ENCODE measurements at places on chromosomes 2 and 18. TPM values are rescaled to one million over a fixed set of nuclear protein-coding genes. Genes with fewer than 3 reads are reported as not detected.

DNA sequence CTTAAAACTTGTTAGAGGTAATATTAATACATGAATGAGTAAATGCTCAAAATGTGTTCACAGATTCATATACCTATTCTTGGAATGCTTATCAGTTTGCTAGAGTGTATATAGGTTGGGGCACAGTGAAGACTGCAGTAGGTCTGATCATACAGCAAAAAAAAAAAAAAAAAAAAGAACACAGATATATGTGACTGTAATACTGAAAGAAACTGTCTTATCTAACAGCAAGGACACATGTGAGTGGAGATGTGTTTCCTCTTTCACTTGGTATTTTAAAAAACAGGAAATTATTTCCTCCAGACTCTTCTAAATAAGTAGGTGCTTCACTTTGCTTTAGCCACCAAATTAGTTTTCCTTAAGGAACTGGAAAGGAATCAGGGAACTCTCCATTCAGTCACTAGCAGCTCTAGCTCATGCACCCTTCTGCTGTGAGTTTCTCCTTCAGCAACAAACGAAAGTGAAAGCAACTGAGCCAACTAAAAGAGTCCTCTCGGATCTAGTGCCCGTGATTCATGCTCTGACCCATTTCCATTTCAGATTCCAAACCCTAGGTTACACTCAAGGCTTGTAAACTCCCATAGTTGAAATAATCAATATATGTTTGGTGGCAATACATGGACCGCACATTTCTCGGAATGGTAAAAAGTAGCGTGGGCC, 98.5 kb downstream of the DSEL start:
- no peaks in the 10 kb centered on the region for H3K36me3 ChIP-seq
- H3K27me3 ChIP-seq: no peaks in the 10 kb centered on the region
- H3K4me3 ChIP-seq: peak overlapping the region; percentile 80
- H3K27ac ChIP-seq: peak overlapping the region; percentile 32
- H3K4me1 ChIP-seq: peaks cover 29% of the 10 kb centered on the region

DNA sequence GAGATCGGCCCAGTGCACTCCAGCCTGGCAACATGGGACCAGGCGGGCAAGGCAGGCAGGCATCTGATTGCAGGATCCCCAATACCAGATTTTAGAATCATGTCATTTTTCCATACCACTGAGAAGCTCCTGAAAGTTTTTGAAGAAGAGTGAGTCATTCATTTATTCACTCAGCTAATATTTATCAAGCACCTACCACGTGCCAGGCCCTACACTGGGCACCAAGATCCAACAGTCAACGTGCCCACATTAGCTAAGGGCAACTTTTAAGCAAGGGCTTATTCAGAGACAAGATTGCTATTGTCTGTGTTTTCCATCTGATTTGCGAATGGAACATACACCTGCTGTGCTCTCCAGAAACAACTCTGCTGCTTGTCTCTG, 126.8 kb upstream of the LGALSL start:
- peaks cover 19% of the 10 kb centered on the region for H3K4me1 ChIP-seq
- H3K4me3 ChIP-seq: no peak overlapping the region
- H3K27ac ChIP-seq: no peak overlapping the region
- no peaks in the 10 kb centered on the region for H3K36me3 ChIP-seq
- DNase-seq: no peak
- peaks cover 23% of the 10 kb centered on the region for H3K27me3 ChIP-seq

GRCh38 chr2:126799301-126799700, 99.4 kb upstream of the TEX51 start:
- no peak overlapping the region for H3K4me3 ChIP-seq
- peaks cover 10% of the 10 kb centered on the region for H3K27me3 ChIP-seq
- DNase-seq: no peak
- no peaks in the 10 kb centered on the region for H3K36me3 ChIP-seq
- H3K27ac ChIP-seq: no peak overlapping the region
- no peaks in the 10 kb centered on the region for H3K4me1 ChIP-seq

- no peak within 1 kb of the TSS for H3K4me3 ChIP-seq
- DNase-seq: no peak
- H3K36me3 ChIP-seq: no peaks in the 10 kb centered on the region
- peaks cover 24% of the 10 kb centered on the region for H3K4me1 ChIP-seq
Observed at GRCh38 chr2:218166791-218167190, at the start of gene CXCR1. TSS of gene CXCR1 (minus strand) at chr2:218166962. CDS start at chr2:218165211, 1,751 bp downstream.

GRCh38 chr2:159109517-159109916, 141.1 kb downstream of the TANC1 start:
- H3K27me3 ChIP-seq: no peaks in the 10 kb centered on the region
- peaks cover 36% of the 10 kb centered on the region for H3K4me1 ChIP-seq
- no peak for DNase-seq
- no peak overlapping the region for H3K4me3 ChIP-seq
- H3K36me3 ChIP-seq: peaks cover 20% of the 10 kb centered on the region
- H3K27ac ChIP-seq: no peak overlapping the region

- no peak overlapping the region for H3K4me3 ChIP-seq
- 0 out of 2 replicates have a peak, but pooled peaks cover 6% of the 10 kb centered on the region for H3K4me1 ChIP-seq
- H3K27ac ChIP-seq: no peak overlapping the region
- no peak for DNase-seq
Observed at GRCh38 chr2:150247481-150247880, 240.0 kb downstream of the RND3 start.

DNA sequence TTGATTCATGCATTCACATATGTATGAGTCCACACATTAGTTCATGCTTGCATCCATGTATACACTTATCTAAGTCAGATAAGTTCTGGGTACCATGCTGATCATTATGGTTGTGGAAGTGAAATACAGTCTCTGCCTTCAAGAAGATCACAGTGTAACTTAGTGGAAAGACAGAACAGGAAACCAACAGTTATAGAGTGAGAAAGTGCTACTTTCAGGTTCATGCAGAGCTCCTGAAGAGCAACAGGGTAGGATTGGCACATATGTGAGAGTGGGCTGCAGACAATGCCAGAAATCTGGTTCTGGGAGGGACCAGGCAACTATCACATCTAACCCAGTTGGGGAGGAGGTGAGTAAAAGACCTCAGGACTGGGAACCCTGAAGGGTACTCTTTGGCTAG, 35.4 kb upstream of the PGAP1 start:
- no peak overlapping the region for H3K27ac ChIP-seq
- H3K4me3 ChIP-seq: no peak overlapping the region
- H3K4me1 ChIP-seq: peaks cover 13% of the 10 kb centered on the region
- H3K36me3 ChIP-seq: no peaks in the 10 kb centered on the region
- no peak for DNase-seq

DNA sequence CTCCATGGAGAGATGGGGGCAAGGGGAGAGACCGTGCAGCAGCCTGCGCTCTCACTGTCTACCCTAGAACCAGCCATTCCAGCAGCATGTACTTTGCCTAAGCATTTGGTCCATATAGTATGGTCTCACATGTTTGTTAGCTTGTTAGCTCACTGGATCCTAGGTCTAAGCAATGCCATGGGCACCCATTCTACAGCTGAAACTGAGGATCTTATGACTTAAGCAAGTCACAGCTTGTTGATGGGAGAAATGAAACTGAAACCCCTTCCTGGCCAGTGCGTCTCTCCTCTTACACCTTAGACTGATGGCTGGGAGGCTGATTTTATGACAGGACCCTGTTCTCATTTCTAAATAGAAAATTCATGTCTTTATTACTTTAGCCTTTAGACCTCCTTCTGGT, 90.1 kb downstream of the EPAS1 start:
- H3K4me1 ChIP-seq: no peaks in the 10 kb centered on the region
- peaks cover 10% of the 10 kb centered on the region for H3K36me3 ChIP-seq
- H3K27me3 ChIP-seq: peaks cover 2% of the 10 kb centered on the region
- H3K27ac ChIP-seq: no peak overlapping the region
- H3K4me3 ChIP-seq: no peak overlapping the region
- DNase-seq: no peak

DNA sequence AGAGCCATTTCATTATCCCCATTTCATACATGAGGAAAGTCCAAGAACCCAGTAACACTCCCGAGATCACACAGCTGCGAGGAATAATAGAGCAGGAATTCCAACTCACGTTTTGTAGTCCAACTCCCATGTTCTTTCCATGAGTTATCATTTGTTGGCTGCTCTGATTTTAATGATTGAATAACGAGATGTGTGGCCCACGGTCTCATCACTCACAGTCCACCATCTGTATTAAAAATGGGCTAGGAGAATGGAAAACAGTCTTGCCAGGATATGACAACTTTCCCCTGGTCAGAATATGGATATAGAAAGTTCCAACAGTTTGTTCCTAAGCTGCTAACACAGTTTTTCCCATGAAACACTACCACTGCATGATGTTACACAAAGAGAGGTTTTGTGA, 147.5 kb downstream of the METTL4 start:
- H3K27ac ChIP-seq: no peak overlapping the region
- no peak overlapping the region for H3K4me3 ChIP-seq
- DNase-seq: no peak
- no peaks in the 10 kb centered on the region for H3K36me3 ChIP-seq
- H3K4me1 ChIP-seq: peaks cover 52% of the 10 kb centered on the region
- no peaks in the 10 kb centered on the region for H3K27me3 ChIP-seq

DNA sequence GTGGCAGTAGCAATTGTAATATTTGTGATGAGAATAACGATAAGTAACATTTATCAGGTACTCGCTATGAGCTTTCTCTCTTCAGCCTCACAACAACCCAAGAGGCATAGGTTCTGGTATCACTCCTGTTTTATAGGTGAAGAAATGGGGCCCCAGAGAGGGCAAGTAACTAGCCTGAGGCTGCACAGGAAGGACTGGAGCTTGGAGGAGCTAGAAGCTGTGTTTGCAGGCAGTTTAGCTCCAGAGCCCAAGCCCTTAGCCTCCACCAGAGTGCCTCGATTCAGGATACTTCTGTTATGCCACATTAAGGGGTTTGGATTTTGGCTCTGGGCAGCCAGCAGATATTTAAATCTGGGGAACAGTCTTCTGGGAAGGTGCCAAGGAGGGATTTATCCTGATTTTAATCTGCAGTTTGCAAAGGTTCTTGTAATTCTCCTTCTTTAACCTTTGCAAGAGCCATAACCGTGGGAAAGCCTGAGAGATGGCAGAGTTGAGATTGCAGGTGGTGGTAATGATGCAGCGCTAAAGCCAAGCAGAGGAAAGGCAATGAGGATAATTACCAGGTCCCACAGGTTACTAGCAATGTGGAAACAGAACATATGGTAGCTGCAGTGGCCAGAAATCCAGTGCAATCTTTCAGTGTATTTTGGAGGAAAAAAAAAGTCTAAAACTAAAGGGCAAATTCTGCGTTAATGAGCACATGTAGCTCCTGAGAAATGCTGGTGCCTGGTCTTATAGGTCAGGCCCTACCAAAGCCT, 9.1 kb downstream of the MOCOS start:
- H3K4me3 ChIP-seq: no peak overlapping the region
- no peaks in the 10 kb centered on the region for H3K27me3 ChIP-seq
- H3K4me1 ChIP-seq: no peaks in the 10 kb centered on the region

GRCh38 chr2:224781400-224781799, 65.2 kb upstream of the CCDC195 start:
- H3K27me3 ChIP-seq: peaks cover 3% of the 10 kb centered on the region
- peak overlapping the region; percentile 4 for H3K27ac ChIP-seq
- no peak overlapping the region for H3K4me3 ChIP-seq
- peaks cover 23% of the 10 kb centered on the region for H3K4me1 ChIP-seq

DNA sequence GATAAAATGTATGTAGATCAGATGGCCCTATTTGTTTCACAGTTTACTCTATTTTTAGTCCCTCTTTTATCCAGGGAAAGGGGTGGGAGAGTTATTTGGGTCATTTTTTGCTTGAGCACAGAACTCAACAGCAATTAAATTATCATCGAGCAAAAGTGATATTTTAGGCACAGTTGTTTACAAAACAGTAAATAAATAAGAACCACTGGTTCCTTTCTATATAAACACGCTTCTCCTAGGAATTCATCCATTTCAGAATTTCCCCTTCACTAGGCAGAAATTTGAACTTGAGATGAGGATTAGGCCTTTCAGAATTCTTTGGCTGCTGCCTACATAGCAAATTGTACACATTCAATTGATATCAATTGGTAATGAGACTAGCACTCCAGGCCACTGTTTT, 812.4 kb downstream of the CNTNAP5 start:
- no peaks in the 10 kb centered on the region for H3K36me3 ChIP-seq
- H3K4me3 ChIP-seq: no peak overlapping the region
- no peak overlapping the region for H3K27ac ChIP-seq
- H3K27me3 ChIP-seq: no peaks in the 10 kb centered on the region
- no peaks in the 10 kb centered on the region for H3K4me1 ChIP-seq
- no peak for DNase-seq

- H3K36me3 ChIP-seq: no peaks in the 10 kb centered on the region
- no peaks in the 10 kb centered on the region for H3K27me3 ChIP-seq
- no peak for DNase-seq
Observed at GRCh38 chr2:222351035-222351434, 52.2 kb upstream of the PAX3 start.

- peaks cover 34% of the 10 kb centered on the region for H3K4me1 ChIP-seq
- no peak for DNase-seq
- no peaks in the 10 kb centered on the region for H3K27me3 ChIP-seq
Observed at GRCh38 chr2:148301362-148301761, 280.5 kb downstream of the MBD5 start.

DNA sequence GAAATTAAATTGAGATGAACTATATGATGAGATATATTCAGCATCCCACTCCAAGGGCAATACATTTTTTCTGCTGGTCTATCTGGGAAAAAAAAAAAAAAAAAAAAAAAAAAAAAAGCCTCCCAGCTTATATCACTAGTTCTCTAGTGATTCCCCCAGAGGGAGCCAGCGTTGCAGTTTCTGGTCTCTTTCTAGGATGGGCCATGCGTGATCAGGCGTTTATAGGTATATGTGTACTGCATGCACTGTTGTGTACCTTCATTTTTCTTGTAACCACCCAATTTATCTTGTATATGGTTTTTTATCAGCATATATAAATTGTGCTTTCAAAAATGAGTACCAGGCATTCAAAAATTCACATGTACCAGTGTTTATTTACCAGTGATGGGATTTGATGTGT, 35.1 kb downstream of the DCDC2C start:
- peaks cover 3% of the 10 kb centered on the region for H3K27me3 ChIP-seq
- no peak for DNase-seq
- no peaks in the 10 kb centered on the region for H3K36me3 ChIP-seq
- no peak overlapping the region for H3K27ac ChIP-seq
- no peak overlapping the region for H3K4me3 ChIP-seq
- H3K4me1 ChIP-seq: no peaks in the 10 kb centered on the region

DNA sequence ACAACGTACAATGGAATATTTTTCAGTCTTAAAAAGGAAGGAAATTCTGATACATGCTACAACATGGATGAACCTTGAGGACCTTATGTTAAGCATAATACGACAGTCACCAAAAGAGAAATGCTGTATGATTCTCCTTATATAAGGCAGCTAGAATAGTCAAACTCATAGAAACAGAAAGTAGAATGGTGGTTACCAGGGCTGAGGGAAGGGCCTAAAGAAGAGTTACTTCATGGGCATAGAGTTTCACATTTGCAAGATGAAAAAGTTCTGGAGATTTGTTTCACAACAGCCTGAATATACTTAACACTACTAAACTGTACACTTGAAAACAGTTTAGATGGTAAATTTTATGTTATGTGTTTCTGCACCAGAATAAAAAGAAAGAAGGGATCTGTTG, 113.3 kb downstream of the GALNT1 start:
- no peak for DNase-seq
- H3K27ac ChIP-seq: no peak overlapping the region
- no peaks in the 10 kb centered on the region for H3K36me3 ChIP-seq
- no peaks in the 10 kb centered on the region for H3K4me1 ChIP-seq
- H3K27me3 ChIP-seq: no peaks in the 10 kb centered on the region
- H3K4me3 ChIP-seq: no peak overlapping the region

Gene TLX2
- total RNA-seq: 0.18 TPM

Gene DSG1
- not detected for total RNA-seq

Gene RFX8
- total RNA-seq: 2.8 TPM

Gene GDF7
- not detected for total RNA-seq

Gene CYBRD1
- 118 TPM for total RNA-seq

Gene FAM117B
- total RNA-seq: 1.3 TPM

Gene COMMD1
- total RNA-seq: 47.3 TPM

Gene ATP6V1C2
- total RNA-seq: not detected

Gene EFR3B
- total RNA-seq: 0.17 TPM

Gene LCT
- total RNA-seq: not detected

Gene ASXL2
- total RNA-seq: 26.5 TPM

Gene HOXD12
- not detected for total RNA-seq

Gene MPP4
- 2.9 TPM for total RNA-seq

Gene UGT1A4
- not detected for total RNA-seq

Gene LIPG
- total RNA-seq: not detected
